ENCODE measurements at places on chromosomes 13 and 19.

- no peak for DNase-seq
These were observed 80.1 kb downstream of the DCLK1 start for GRCh38 chr13:36051082-36051481.

DNA sequence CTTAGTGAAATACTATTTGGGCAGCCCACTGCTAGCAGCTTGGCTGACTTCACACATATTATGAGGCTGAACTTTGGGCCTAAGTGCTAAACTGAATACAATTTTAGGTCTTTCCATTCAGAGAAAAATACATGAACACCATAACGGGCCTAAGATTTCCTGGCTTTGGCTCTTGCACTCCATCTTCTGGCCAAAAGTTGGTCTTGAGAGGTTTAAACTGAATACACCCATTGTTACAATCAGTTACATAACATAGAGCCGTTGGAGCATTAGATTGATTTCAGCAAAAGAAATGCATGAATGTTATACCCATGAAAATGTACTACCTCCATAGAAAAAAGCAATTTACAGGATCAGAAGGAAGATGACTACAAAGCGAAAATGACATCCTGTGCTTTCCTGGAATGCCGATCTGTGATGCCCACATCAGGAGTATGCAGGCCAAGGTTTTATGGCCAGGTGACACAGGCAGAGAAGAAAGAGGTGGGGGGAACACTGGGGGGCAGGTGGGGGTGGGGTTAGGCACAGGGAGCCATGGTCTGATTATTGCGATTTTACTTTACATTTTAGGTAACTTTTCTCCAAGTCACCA, 11.1 kb upstream of the SHISA2 start:
- DNase-seq, result peak; percentile 50

DNA sequence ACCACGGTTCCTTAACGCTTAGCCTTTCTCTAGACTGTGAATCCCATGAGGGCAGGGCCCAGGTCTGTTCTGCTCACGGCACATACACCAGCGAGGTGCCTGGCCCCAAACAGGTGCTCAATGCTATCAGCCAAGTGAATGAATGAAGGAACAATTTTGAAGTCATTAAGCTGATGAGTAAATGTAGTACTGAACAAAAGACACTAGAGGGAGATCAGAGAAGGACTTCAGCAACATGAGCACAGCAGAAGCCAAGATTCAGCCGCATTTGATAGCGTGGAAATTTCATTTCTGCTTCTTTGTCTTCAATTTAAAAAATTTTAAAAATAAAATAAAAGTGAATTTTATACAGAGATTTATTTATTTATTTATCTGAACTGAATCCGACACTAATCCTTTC, 20.1 kb upstream of the MYO16 start:
- DNase-seq, result no peak

DNA sequence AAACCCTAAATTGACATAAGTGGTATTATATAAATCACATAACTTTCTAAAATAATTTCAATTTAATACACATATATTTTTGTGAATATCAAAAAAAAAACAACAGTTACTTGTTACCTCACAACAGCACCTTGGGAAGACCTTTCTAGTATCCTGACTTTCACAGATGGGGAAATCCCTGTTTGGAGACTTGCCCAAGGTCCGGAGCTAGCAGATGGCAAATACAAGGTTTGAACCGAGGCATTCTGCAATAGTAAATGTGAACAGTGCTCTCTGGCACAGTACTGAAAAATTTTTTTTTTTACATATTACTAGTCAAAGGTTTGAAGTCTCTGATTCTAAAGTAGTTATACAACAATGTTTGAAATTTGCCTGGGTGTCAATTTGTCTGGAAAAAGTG, 104.5 kb downstream of the SUCLA2 start:
- DNase-seq, result no peak

- DNase-seq, result no peak
These were observed 25.1 kb downstream of the CPB2 start for GRCh38 chr13:46079770-46080169.

GRCh38 chr19:52741951-52742485, 7.2 kb upstream of the ZNF611 start:
- DNase-seq, result no peak

GRCh38 chr19:7867092-7867844, 6.9 kb downstream of the PRR36 start:
- DNase-seq, result no peak

DNA sequence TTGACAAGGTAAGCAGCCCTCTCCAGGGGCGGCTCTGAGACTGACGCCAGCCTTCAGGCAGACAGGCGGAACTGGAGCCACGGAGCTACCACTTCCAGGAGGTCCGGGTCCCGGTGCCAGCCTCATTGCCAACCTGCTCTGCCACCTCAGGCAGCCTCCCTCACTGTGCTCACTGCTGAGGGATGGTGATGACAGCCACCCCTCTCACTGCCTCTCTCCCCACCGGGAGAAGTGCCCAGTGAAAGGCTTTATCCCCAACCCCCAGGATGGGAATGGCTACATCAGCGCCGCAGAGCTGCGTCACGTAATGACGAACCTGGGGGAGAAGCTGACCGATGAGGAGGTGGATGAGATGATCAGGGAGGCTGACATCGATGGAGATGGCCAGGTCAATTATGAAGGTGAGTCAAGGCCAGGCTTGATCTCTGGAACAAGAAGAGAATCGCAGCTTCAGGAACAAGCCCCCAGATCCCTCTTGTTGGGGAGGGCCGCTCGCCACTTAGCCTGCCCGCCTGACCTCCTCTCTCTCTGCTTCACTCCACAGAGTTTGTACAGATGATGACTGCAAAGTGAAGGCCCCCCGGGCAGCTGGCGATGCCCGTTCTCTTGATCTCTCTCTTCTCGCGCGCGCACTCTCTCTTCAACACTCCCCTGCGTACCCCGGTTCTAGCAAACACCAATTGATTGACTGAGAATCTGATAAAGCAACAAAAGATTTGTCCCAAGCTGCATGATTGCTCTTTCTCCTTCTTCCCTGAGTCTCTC, 7.6 kb downstream of the CALM3 start:
- no peak for DNase-seq

DNA sequence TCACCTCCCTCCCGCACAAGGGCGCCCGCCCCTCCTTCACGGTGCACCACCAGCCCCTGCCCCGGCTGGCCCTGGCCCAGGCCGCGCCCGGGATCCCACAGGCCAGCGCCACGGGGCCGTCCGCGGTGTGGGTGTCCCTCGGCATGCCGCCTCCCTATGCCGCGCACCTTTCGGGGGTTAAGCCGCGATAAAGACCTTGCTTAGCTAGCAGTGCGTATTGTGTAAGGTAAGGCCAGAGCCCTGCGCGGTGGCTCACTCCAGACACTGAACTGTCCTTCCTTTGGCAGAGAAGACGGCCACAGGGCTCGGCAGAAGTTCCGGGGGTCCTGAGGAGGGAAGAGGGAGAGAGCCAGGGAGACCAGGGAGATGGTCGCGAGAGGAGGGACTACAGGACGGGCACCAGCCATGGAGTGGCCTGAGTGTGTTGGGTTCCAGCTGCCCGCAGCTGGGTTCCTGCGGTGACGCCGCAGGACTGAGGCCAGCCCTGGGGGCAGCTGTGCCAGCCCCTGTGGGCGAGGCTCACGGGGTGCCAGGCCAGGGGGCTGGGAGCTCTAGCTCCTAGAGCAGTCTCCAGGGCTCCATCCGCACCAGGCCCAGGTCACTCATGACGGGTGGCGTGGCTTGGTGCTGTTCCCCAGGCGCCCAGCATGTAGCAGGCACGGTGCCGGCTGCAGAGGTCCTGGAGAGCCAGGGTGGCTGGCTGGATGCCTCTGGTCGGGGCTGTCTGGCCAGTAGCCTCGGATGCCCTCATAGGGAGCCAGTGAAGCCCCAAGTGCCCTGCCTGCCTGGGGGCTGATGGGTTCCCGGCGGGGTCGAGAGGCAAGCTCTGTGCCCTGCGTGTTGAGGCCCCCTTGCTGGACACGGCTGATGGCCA, 7.7 kb downstream of the PLEKHJ1 start:
- DNase-seq, result no peak

DNA sequence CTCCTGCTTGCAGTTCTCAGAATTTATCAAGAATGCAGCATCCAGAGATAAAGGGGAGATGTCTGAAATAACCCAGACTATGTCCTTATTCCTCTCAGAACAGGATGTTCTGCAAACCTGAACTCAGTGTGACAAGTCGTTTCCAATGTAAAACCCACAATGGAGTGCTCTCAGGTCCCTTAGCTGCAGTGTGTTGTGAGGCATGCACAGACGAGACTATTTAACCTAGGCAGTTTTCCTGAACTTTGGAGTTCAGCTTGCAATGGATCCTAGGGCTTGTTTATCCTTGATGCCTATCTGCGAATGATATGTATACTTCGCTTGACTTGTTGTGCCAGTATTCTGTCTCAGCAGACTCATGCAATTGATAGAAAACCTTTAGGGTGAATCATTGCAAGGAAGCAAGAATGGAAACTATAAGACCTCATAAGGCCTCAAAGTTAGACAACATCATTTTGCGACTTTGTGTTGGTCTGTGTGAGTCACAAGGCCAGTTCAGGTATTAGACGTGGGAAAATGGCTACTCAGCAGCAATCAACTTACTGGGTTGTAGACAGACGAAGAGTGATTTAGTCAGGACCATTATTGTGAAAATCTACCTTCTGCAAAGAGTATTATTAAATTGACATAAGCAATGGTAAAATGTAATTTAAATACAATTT, 2439.9 kb upstream of the PCDH20 start:
- no peak for DNase-seq

GRCh38 chr19:56917998-56918397, 77.5 kb upstream of the PEG3 start:
- no peak for DNase-seq

DNA sequence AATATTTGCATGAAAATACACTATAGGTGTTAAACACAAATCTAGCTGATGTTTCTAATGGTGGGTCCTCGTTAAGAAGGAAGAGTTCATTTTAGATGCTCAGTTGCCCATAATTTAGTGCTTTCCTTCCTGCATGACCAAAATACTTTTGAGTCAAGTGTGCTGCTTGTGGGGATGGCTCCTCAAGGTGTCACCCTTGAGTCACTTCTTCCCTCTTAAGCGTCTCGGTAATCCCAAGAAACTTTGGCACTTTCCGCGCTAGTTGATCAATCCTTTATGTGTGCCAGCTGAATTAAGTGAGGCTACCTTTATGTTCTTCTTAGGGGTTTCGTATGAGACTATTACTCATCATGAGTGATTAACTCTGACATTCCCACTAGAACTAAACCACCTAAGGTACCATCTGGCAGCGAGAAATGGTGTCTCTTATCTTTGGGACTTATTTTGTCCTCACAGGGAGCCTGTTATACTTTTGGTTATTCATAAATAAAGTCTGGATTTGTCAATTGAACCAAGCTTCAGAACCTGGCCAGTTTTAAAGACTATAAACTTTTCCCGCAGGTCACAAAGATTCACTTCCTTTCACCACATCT, 106.8 kb downstream of the NHLRC3 start:
- DNase-seq, result peak; percentile 32

DNA sequence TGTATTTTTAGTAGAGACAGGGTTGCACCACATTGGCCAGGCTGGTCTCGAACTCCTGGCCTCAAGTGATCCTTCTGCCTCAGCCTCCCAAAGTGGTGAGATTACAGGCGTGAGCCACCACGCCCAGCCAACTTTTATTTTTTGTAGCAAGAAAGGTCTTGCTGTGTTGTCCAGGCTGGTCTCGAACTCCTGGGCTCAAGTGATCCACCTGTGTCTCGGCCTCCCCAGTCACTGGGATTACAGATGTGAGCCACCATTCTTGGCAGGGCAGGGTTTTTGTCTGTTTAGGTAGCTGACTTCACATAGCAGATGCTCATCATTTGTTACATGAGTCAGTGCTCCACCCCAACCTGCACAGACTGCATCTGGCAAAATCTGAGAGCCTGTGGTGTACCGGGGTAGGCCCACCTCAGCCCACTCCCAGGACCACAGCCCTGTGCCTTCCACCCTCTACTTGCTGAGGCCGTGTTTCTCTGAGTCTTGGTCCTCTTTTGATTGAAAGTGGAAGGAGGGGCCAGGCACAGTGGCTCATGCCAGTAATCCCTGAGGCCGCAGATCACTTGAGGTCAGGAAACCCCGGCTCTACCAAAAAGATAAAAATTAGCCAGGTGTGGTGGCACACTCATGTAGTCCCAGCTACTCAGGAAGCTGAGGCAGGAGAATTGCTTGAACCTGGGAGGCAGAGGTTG, 4.2 kb upstream of the TNPO2 start:
- no peak for DNase-seq

GRCh38 chr19:41376998-41377365, 649 bp downstream of the TMEM91 start:
- DNase-seq, result no peak

DNA sequence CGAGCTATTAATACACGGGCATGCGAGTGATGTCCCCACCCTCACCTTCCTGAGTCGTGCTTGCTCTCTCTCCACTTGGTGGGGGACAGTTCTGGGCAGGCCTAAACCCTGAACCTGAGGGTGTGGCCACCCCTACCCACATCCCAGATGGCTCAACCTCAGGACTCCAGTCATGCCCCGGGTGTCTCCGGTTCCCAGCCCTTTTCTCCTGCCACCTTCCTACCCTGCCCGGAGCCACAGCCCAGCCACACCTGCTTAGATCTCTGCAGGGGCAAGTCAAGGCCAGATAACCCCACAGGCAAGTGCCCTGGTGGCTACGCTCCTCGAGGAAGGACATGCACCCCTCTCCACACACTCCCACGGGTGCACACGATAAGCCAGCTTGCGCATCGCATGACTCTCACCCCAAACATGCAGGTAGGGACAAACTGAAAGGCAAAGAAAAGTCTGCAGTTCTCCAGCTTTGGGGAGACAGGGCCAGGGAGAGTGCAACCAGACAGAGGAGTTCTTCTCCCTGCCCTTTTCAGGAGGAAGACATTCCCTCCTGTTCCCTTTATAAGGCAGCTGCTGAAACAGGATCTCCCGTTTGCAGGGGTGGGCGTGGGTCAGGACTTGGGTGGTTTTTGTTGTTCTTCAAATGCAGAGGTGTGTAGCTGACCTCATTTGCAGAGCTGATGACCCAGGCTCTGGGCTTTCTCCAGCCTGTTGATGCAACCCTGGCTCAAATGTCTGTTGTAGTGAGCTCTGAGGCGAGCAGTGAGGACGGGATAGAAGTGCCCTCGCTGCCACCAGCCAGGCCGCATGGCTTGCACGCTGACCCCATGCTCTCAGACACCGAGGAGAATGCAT, 88.6 kb downstream of the DPF1 start:
- DNase-seq, result no peak

- DNase-seq, result no peak
These were observed 66.7 kb downstream of the PEX11G start for GRCh38 chr19:7421941-7422744.

- DNase-seq, result no peak
These were observed 21.0 kb downstream of the CLEC4M start for GRCh38 chr19:7783991-7784423.

DNA sequence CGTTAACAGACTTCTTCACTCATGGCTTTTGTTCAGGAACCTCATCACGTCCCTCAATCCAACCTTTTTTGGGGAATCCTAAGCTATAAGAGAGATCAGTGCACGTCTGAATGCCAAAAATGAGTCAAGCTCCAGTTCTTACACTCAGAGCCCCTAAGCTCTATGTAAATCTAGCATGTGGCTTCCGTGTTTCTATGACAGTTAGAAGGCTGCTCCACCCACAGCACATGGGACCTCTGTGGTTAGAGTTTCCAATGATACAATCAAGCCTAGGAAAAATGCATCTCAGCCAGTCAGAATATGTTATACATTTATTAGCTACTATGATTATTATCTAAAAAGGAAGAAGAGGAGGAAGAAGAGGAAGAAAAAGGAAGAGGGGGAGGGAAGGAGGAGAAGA, 135.9 kb downstream of the ENOX1 start:
- DNase-seq, result no peak

GRCh38 chr13:111877906-111878305, 189.0 kb upstream of the SOX1 start:
- no peak for DNase-seq
